ENCODE measurements at places on chromosomes 5 and 9. TPM values are rescaled to one million over a fixed set of nuclear protein-coding genes. Genes with fewer than 3 reads are reported as not detected.

- H3K36me3 ChIP-seq = peaks cover 2% of the 10 kb centered on the region
- no peak overlapping the region for H3K4me3 ChIP-seq
- DNase-seq = no peak
- H3K27me3 ChIP-seq = no peaks in the 10 kb centered on the region
These were observed 11.1 kb downstream of the URM1 start for GRCh38 chr9:128382261-128382660.

DNA sequence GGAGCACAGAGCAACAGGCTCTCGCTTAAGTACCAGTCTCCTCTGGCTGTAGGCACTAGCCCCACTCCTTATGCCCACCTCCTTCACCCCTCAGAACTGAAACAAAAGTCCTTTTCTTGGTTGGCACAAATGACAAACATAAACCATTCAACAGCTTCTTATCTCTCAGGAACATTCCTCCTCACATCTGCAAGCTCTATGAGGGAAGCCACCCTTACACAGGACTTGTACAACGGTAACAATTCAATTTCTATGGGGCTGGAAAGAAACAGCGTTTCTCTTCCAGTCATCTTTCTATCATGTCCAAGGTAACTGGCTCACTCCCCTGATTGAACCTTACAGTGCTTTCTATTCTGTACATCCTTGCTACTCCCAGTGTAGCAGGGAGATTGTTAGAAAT, 74.1 kb downstream of the CSF2 start:
- no peak overlapping the region for H3K27ac ChIP-seq
- no peaks in the 10 kb centered on the region for H3K4me1 ChIP-seq
- no peak overlapping the region for H3K4me3 ChIP-seq
- DNase-seq = no peak

DNA sequence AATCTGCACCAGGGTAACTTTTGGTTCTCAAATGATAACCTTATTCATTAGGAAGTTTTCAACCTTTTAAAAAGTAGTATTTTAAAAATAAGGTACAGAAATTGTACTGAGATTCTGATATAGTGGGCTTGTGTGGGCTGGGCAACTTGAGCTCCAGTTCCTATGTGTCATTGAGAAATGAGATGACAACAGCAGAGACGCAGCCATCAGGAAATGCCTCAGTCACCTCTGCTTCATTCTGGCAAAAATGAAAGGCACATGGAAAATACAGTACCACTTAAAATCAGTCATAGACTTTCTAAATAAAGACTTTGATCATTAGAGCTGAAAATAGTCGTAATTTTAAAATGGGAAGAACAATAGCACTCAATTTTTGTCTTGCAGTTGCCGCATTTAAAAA, 480.2 kb downstream of the PLK2 start:
- H3K4me1 ChIP-seq = no peaks in the 10 kb centered on the region
- H3K27ac ChIP-seq = no peak overlapping the region
- H3K36me3 ChIP-seq = no peaks in the 10 kb centered on the region
- no peak for DNase-seq

- H3K27me3 ChIP-seq = no peaks in the 10 kb centered on the region
- no peak overlapping the region for H3K4me3 ChIP-seq
- peaks cover 19% of the 10 kb centered on the region for H3K4me1 ChIP-seq
- DNase-seq = no peak
These were observed 73.6 kb downstream of the DOCK2 start for GRCh38 chr5:169710675-169711074.

Gene ERP44
- 7.7 TPM for total RNA-seq
